ENCODE measurements at places on chromosomes 16 and 17. TPM values are rescaled to one million over a fixed set of nuclear protein-coding genes. Genes with fewer than 3 reads are reported as not detected.

GRCh38 chr16:22284637-22285036 is 12.6 kb upstream of the POLR3E start:
- H3K27me3 ChIP-seq = no peaks in the 10 kb centered on the region
- no peak overlapping the region for H3K27ac ChIP-seq
- no peaks in the 10 kb centered on the region for H3K4me1 ChIP-seq
- H3K4me3 ChIP-seq = no peak overlapping the region
- H3K36me3 ChIP-seq = peaks cover 50% of the 10 kb centered on the region

TVP23C gene
- 52.5 TPM for total RNA-seq

GRCh38 chr16:2773188-2773968 is 3.7 kb downstream of the ELOB start:
- H3K4me3 ChIP-seq = no peak overlapping the region
- no peak for DNase-seq
- H3K36me3 ChIP-seq = peaks cover 47% of the 10 kb centered on the region
- no peaks in the 10 kb centered on the region for H3K27me3 ChIP-seq

GRCh38 chr16:71459510-71459909 is 2.5 kb downstream of the ZNF23 start:
- H3K27me3 ChIP-seq = no peaks in the 10 kb centered on the region
- H3K36me3 ChIP-seq = peaks cover 18% of the 10 kb centered on the region
- H3K4me3 ChIP-seq = no peak overlapping the region

DNA sequence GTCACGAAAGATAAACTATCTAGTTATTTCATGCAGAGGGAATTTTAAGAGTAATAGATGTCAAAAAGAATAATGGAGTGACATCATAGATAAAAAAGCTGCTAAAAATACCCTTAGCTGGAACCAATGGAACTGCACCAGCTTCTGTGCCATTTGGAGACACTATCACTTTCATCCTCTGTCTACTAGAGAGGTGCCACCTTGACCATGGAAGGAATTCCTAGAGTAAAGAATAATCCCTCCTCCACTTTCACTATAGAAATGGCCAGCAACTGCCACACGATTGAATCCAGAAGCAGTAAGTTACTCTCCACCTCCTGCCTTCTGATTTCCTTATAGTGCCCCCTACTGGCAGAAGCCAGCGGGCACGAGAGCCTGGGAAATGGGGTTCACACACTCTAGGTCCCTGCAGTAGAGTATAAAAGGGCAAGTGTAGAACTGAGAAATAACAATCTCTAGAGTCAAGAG is 2.8 kb upstream of the ALDH3A2 start:
- no peaks in the 10 kb centered on the region for H3K36me3 ChIP-seq
- H3K4me1 ChIP-seq = peaks cover 46% of the 10 kb centered on the region
- no peak overlapping the region for H3K4me3 ChIP-seq

TMIGD1 gene
- not detected for total RNA-seq

CORO6 gene
- 35.5 TPM for total RNA-seq

NOXO1 gene
- total RNA-seq = not detected

GRCh38 chr17:1227917-1228780 is 42.1 kb upstream of the BHLHA9 start:
- H3K36me3 ChIP-seq = no peaks in the 10 kb centered on the region
- DNase-seq = no peak
- H3K27me3 ChIP-seq = peaks cover 3% of the 10 kb centered on the region
- no peak overlapping the region for H3K27ac ChIP-seq

TBC1D3H gene
- total RNA-seq = not detected

All from thoracic aorta (tissue), 2 donors.